Left lobe of liver (tissue), 2 donors: ENCODE measurements at places on chromosomes 6 and 20. TPM values are rescaled to one million over a fixed set of nuclear protein-coding genes. Genes with fewer than 3 reads are reported as not detected.

- no peak for DNase-seq
Measured at GRCh38 chr6:40762981-40763380, 175.8 kb upstream of the LRFN2 start.

- no peak for DNase-seq
Measured at GRCh38 chr6:12785921-12786320, 69.4 kb downstream of the PHACTR1 start.

DNA sequence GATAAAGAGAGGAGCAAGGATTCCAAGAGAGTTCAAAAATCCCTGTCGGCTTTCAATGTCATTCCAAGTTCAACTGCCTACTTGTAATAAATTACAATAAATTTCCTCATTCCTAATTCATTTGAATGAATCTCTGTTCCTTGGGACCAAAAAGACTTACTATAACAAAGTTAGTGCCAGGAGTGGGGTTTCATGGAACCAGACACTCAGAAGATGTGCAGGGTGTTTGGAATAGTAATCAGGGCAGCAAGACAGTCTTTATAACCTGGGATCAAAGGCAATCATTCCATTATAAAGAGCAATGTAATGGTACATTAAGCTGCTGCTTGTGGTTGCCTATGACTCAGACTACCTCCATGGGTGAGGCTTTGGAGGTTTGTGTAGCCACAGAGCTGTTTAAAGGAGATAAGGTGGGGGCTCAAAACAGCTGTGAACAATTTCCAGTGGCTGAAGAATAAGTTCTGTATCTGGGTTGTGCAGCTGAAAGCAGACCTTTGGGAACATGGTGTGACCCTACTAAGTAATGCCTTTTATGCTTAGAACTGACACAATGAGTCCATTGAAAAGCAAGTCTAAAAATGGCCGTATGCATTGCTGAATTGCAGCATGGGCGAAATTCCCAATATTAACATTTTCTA is 159.9 kb downstream of the LINC00237 start:
- no peak for DNase-seq

DNA sequence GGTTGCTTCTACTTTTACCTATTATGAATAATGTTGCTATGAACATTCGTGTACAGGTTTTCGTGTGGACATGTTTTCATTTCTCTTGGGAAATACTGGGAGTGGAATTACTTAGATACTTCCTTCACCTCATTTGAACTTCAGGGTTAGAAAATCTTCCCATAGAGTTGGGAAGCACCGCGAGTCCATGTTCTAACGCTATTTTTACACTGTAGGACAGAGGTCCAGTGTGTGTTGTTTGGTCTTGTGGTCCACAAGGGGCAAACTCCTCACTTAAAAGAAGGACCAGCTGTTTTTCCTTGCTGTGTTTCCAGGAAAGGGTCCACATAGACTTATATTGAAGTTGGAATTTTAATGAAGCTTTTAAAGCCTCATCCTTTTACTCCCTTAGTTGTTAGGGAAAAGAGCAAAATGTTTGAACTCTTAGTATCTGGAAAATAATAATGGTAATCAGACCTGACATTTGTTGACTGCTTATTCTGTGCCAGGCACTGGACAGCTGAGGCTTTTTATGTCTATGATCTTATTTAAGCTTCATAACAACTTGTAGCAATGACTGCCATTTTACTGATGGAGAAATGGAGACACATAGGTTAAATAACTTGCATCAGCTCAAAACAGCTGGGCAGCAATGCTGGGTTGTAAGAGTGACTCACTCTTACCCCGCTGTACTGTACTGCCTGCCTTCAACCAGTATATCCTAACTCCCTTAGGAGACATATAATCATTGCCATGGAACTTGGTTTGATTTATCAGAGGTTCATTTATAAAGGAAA is 52.0 kb downstream of the CDC5L start:
- DNase-seq, result no peak

The KIAA0408 gene
- 0.13 TPM for total RNA-seq

DNA sequence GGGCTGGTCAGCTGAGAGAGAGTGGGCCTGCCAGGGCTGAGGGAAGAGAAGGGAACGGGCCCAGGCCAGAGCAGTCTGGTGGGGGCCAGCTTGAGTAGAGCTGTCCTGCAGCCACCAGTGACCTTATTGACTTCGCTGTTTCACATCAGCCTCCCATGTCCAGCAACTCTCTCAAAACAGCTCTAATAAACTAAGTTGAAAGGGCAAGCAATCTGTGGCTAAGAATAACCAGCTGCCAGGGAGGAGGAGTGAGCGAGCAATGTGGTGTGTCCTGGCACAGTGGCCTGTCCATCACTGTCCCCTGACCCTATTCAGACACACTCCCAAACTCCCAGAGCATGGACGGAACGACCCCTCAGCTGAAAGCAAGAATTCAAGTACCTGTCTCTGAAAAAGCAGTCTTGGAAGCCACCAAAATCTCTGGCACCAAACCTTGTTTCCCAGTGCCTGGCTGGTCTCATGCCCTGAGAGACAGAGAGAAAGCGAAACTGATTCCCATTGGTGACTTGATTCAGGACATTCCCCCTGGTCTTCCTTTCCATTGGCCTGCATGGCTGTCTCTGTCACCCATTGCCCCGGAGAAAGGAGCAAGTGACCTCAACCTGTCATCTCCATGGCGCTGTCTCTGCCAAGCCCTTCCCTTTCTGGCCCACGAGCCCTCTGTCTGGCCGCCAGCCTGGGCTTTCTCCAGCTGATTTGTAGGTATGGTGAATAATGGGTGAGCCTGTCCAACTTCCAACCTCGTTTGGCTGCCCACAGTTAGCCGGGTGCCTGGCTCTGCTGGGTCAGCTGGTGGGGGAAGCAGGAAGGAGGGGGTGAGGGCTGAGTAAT is at the start of gene DDO:
Gene DDO (minus strand): TSS at position 490 of the 831 bp plus-strand sequence. CDS start 2,113 bp downstream, outside the sequence.
- DNase-seq, result peak; percentile 99

The SMPDL3A gene
- 29.3 TPM for total RNA-seq

DNA sequence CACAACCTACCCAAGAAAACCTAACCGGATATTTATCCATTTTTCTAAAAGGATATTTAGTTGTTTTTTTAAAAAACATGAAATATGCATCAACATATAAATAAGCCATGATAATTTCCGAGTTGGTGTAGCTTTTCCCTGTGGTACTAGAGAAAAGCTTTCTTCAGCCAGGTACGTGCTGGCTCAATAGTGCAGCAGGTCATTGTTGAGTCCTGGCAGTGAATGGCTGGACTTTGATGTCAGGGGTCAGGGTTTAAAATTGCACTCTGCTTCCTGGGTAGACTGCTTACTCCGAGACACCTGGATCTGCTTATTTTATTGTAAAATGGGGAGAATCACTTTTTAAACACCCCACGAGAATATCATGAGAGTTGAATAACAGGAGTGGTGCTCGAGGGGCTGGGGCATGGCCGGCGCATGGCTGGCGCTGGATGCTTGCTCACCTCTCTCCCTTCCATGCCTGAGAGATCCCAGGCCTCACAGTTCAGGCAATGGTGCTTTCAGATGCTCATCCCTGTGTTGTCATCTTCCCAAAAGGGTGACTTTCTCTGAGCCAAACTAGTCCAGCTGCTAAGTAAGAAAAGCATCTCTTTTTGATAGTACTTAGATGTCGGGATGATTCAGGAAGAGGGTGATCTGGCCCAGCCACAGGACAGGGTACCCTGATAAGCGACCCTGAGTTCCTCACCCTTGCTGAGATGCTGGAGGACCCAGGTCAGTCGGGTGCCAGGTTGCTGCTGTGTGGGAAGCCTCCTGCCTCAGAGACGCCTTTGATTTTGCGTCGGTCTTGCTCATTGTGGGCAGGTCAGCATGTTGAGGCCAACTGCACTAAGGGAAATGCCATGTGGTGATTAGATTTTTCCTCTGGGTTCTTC is 269.1 kb upstream of the FOXQ1 start:
- DNase-seq, result peak; percentile 68

DNA sequence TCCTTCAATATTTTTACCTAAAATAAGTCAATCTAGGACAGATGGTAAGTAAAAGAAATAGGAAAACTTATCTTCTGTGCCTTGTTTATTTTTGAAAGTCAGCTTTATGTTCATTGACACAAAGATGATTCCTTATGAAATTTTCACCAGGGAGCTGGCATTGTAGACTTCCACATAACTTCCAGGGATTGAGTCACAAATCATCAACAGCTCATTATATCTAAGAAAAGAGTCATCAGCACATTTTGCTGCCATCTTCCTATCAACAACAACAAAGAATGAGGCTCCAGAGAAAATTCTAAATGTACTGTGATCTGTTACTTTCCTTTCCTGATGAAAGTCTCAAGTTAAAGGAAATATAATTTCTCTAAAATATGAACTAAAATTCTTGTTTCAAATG is 48.5 kb downstream of the CFAP61 start:
- no peak for DNase-seq

GRCh38 chr20:48897305-48898010 is 24.1 kb upstream of the ARFGEF2 start:
- no peak for DNase-seq

DNA sequence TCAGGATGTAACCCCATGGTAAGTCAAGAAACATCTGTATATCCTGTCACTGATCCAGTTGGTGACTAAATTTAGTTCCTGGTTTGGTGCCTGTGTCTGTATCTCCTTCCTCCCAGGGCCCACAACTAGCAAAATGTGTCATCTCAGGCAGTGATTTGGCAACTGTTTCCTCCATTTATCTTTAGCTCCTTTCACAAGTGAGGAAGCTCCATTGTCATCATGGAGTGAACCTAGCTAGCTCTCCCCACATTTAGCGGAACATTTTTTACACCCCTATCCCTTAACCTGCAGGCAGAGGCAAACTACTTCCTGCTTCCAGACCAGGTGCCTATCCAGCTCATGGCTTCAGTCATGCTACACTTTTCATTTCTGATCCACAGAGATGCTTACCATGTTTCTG is 99.5 kb downstream of the IPCEF1 start:
- DNase-seq, result no peak

- no peak for DNase-seq
Measured at GRCh38 chr6:70601014-70601413, 34.3 kb downstream of the SDHAF4 start.

DNA sequence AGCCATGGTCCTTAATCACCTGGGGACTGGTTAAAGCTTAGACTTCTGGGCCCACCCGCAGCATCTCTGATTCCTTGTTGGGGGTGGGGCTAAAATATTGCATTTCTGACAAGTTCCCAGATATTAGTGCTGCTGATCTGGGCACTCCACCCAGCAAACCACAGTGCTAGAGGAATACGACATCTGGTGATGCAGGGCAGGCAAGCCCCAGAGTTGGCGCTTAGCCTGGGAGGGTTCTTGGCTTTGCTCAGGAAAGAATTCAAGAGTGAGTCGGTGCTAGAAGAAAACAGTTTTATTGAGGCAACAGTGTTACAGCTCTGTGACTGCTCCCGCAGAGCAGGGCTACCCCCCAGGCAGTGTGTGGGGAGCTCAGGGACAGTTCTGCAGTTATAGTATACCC is 210.7 kb downstream of the TFAP2C start:
- DNase-seq, result no peak

GRCh38 chr6:88443554-88443953 is 277.4 kb upstream of the CNR1 start:
- DNase-seq, result no peak

DNA sequence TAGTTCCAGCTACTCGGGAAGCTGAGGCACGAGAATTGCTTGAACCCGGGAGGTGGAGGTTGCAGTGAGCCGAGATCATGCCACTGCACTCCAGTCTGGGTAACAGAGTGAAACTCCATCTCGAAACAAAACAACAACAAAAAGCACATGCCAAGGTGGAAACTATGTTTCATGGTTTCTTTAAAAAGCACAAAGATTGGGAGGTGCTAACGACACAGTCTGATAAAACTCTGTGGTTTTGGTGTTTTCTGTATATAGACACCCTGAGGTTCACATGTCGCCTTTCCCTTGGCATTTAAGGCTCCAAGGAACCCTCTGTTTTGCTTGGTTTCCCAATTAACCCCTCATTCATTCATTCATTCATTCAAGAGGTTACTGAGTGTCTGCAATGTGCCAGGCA is 253.4 kb upstream of the SULF2 start:
- DNase-seq, result no peak

The ZSCAN23 gene
- 0.40 TPM for total RNA-seq

GRCh38 chr6:143741480-143741879 is 63.7 kb downstream of the PHACTR2 start:
- DNase-seq, result no peak

The MYLK4 gene
- 0.25 TPM for total RNA-seq

GRCh38 chr6:26105109-26105730 is 18.0 kb downstream of the HFE start:
- no peak for DNase-seq

GRCh38 chr20:33569802-33570391 is 80.0 kb downstream of the CBFA2T2 start:
- DNase-seq, result no peak

DNA sequence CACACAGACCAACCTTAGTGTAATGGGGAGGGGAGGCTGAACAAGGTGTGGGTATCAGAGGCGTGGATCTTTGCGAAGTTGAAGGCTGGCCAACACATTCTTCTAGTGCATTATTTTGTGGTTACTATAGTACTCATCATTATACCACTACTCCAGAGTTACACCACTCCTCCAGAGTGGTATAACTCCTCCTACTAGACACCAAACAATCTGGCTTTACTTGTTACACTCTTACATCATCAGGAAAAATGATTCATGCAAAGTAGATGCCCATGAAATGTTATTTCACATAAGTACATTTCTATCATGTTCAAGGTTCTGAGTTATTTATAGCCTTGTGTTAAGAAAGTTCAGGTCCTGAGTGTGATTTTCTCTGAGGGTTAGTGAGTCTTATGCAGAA is 443.1 kb upstream of the OPRM1 start:
- no peak for DNase-seq

GRCh38 chr6:169388395-169389166 is 134.9 kb upstream of the THBS2 start:
- DNase-seq, result no peak

GRCh38 chr6:6661684-6662083 is 73.2 kb downstream of the LY86 start:
- peak; percentile 78 for DNase-seq

The PSORS1C1 gene
- not detected for total RNA-seq

DNA sequence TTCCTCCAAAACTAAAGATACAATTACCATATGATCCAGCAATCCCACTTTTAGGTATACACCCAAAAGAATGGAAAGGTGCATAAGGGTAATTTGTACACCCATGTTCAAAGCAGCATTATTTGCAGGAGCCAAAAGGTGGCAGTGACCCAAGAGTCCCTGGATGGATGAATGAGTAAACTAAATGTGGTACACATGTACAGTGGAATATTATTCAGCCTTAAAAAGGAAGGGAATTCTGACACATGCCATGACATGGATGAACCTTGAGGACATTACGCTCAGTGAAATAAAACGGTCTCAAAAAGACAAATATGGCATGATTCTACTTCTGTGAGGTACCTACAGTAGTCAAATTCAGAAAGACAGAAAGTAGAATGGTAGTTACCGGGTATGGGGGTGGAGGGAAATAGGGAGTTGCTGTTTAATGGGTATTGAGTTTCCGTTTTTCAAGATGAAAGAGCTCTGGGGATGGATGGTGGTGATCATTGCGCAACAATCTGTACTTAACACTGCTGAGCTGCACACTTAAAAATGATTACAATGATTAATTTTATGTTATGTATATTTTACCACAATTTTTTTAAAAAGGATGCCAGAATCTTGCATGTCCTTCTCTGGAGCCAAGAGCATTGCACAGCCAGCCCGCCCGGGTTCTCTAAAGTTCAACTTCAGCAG is 518.9 kb upstream of the JARID2 start:
- DNase-seq, result no peak
